ENCODE measurements at places on chromosomes 5 and 9. TPM values are rescaled to one million over a fixed set of nuclear protein-coding genes. Genes with fewer than 3 reads are reported as not detected.
A peak's percentile ranks its signal among the peaks of the same experiment; 100 is the strongest.

DNA sequence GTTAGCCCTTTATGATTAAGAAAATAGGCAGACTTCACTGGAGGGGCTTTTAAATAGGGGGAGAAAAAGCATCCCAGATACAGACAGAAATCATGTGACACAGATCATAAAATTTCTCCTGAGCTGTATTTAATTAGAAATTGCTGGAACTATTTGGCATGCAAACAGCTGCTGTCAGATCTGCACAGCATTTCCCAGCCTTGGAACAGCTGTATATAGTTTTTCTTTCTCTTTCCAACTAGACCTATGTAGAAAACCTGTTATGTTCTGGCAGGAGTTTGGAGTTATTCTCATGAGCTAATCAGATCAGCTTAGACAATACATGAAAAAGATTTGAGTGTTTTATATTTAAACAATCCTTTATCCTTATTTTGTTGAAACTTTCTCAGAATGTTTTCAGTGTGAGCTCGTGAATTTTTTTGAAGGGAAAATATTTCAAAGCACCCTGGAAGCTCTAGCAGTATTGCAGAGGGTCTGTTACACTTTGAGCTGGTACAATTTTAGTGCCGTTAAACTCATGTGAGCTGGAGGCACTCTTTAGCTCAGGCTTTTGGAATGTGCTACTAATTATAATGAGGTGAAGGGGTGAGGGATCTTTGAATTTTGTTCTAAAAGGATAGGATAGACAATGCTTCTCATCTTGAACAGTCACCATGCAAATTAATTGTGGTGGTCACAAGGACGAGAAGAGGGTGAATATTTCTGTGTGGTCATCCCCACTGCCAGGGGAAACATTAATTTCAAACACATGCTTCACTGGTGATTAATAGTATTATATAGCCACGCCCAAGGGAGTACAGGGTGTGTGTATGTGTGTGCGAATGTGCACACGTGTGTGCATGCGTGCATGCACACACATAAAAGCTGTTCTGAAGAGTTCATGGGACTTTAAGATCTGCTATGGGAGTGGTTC lies 239.4 kb upstream of the FBXL7 start:
- DNase-seq, result no peak

The PCDHB9 gene
- 0.17 TPM for total RNA-seq

- DNase-seq, result no peak
These were observed 3.5 kb upstream of the VDAC1 start for GRCh38 chr5:134008266-134008749.

GRCh38 chr9:72894342-72894741 lies 58.5 kb downstream of the ALDH1A1 start:
- DNase-seq, result peak; percentile 77

The SHC3 gene
- total RNA-seq, result 2.1 TPM

- no peak for DNase-seq
These were observed 25.0 kb downstream of the CEP120 start for GRCh38 chr5:123398058-123398733.

DNA sequence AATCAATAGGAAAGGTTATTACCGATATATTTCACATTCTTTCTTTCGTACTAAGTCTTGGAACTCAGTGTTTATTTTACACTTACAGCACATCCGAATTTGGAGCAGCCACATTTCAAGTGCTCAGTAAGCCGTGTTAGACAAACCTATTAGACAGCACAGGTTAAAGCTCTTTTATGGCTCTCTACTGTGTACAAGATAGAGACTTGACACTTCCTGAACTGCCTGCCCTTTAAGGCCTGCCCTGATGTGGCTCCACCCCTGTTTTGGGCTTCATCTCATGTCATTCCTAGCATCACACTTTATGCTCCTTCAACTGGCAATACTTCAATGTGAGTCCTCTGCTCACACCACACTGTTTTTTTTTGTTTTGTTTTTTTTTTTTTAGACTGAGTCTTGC lies 23.5 kb upstream of the SUSD1 start:
- DNase-seq, result no peak

DNA sequence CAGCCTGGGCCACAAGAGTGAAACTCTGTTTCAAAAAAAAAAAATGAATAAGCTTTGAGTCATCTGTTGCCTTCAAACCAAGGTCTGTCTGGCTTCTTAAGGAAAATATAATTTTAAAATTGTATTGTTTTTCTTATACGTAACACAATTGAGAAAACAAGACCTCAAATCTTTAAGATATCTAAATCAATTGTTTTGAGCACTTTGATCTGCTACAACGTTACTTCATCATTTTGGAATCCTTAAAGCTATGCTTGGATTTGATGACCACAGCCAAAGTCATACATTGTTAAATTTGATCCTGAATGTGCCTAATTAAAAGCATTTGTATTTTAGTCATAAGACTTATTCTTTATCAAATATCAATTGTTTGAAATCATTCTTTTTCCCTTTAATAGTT lies 37.7 kb upstream of the VCAN start:
- no peak for DNase-seq

DNA sequence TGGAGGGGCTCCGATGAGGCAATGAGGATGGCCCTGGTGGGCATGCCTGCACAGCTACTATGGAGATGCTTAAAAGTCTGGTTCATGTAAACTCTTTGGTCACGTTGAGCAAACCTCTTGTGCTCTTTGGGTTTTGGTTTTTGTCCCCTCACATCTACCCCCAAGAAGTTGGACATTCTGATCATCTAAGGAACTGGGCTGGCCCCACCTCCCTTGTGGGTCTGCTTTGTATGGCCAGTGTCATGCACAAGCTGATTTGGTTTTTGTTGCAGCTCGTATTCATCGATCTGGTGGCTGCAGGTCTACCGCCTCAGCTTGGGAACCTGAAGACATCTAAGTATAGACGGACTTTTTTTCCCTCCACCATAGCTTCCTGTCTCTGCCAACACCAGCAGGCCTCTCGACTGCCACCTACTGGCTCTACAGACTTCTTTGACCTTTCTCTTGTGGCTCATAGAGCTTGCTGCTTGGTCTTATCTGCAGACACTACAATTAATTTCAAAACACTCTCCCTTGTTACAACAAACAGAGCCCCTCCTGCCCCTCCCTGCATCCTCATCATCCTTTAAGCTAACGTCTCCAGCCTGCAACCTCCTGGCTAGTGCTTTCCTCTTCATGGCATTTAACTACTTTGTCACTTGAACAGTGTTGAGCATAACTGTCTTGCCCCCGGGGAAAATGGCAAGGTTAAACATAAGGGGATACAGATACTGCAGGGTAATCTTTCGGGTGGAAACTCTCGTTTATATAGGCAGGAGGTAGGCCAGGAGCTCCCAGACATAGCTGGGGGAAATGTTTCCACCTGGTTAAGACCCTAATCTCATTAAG lies 34.5 kb downstream of the TSTD2 start:
- peak; percentile 80 for DNase-seq

The PLAC8L1 gene
- total RNA-seq, result not detected

The GGTA1 gene
- total RNA-seq, result not detected

The STPG3 gene
- total RNA-seq, result not detected

The RELL2 gene
- total RNA-seq, result 6.9 TPM

DNA sequence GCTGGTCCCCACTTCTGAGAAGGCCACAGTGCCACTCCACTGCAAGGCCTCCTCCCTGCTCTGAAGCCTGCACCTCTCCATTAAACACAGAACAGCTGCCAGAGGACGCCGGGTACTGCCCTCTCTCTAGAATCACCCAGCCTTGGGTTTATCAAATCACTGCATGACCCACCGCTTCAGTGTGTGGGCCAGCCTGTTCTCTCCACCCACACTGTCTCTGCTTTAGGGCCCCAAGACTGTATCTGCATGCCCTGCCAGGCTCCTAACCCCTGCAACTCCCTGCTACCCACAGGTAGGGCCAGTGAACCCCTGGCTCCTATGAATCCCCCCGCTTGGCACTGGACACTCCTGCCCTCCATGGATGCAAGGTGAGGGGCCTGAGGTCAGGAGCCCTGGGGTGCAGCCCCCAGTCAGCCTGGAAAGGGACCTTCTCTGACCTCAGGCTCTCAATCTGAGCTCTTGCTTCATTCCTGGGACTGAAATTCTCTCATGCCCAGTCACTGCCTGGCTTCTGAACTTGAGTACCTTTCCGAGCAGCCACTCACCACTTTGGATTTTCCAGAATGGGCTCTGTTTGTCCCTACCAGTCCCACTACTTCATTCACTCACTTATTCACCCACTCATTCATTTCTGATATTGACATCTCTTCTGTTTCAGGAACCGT lies 206.3 kb downstream of the GABBR2 start:
- DNase-seq, result peak; percentile 80

DNA sequence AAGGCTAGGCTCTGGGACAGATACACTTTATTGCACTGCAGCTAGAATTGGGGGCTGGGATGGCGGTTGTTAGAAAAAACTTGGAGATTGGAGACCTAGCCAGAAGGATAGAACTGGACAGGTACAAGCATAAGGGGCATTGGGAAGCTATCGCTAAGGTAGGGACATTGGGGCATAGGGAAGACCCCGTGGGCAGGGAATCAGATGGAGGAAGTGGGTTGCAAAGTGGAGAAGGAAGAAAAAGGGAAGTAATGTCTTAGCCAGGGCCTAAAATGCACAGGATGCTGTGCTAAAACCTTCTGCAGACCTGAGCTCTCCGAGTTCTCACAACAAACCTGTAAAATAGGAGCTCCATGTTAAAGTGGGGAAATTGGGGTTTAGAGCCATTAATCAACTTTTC lies 178.2 kb downstream of the ZDHHC21 start:
- no peak for DNase-seq

The FOXD4 gene
- not detected for total RNA-seq

The CA9 gene
- 6.9 TPM for total RNA-seq

DNA sequence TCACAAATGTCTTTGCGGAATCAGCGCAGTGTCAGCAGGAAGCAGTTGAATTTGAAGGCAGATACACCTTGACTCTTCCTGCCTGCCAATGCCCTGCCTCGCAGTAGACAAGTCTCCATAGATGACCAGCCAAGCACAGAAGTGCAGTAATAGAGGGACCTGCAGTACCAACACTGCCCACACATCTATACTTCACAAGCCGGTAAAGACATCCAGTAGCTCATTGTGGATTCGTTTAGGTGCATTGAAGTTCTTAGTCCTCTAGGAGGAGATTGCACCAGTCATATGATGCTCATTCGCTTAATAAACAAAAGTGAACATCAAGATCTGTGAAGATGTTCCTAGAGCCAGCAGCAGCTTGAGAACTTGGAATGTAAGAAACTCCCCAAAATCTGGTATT lies 7.1 kb upstream of the IFNA2 start:
- peak; percentile 41 for DNase-seq

GRCh38 chr5:172678902-172679301 lies 37.8 kb downstream of the NEURL1B start:
- DNase-seq, result no peak

The DNAJC25 gene
- total RNA-seq, result 12.2 TPM

GRCh38 chr5:113140837-113141671 lies 164.5 kb downstream of the DCP2 start:
- DNase-seq, result peak; percentile 84

- DNase-seq, result no peak
These were observed 34.8 kb downstream of the OLFM1 start for GRCh38 chr9:135122316-135122715.

GRCh38 chr5:180860273-180860886 lies 696 bp downstream of the ZFP62 start:
- peak; percentile 16 for DNase-seq
